ENCODE measurements at places on chromosomes 3 and 15.

DNA sequence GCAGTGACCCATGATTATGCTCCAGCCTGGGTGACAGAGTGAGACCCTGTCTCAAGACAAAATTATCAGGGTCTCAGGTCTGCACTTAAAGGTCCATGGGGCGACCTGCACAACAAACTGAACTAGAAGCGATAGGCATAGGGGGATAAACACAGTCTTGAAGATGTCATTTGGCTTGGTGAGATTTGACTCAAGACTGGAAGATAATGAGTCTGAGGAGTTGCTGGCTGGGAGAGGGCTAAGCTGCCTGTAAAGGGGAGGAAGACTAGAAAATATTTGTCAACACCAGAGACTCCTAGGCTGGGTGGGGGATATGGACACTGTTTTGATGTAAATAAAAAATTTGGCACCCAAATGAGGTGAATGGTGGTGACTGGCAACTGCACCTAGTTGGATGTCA lies 19.8 kb downstream of the GHRL start:
- DNase-seq: no peak

GRCh38 chr3:29594261-29594660 lies 313.4 kb downstream of the RBMS3 start:
- DNase-seq: no peak

- no peak for DNase-seq
Observed at GRCh38 chr3:147397155-147397874, 9.0 kb downstream of the ZIC4 start.

DNA sequence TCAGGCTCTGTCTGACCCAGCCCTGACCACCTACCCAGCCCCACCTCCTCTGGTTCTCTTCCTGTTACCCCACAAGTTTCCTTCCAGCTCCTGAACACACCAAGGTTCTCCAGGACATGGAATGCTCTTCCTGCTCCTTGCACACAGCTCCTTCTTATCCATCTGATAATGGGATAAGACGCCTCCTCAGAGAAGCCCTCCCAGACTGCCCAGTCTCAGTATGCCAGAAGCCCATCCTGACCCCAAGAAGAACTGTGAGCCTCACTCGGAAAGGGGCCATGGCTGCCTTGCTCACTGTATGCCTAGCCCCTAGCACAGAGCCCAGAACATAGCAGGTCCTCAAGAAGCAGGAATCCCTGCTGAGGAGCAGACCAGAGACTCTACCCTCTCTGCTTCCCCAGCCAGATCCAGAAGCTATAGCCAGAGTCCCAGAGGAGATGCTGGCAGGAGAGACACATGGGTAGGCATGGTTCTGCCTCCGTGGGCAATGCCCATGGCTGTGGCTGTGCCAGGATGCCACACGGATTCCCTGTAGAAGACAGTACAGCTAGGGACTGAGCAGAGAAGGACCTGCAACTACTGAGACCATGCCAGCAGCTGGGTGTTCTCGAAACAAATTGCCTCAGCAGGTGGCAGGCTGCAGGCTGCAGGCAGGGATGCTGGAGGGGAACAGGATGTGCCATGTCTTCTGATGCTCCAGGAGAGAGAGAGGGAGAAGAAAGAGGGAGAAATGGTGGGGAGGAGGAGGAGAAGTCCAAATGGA lies 74.0 kb upstream of the LINGO1 start:
- DNase-seq: no peak

GRCh38 chr15:65222891-65223290 lies 11.6 kb upstream of the CILP start:
- DNase-seq: no peak

- DNase-seq: no peak
Observed at GRCh38 chr3:76576201-76576600, 463.7 kb upstream of the ROBO2 start.

DNA sequence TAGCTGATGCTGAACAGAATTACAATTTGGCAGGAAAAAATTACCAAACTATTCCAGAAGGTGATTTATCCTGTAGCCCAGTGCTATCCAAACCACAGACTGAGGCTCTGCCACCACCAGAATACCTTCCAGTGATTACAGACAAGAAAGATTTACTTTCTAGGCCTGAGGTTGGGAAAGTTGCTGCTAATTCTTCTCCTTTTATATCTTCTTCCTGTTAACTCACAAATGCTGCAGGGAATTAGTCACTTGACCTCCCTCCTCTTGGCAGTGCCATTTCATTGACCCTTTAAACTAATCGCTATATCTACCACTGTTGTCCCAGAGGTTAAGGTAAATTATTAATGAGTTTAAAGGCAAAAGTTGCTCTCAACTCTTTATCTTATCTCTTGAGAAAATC lies 118.4 kb downstream of the CTNNB1 start:
- DNase-seq: no peak
